ENCODE measurements at places on chromosomes 6 and 20. TPM values are rescaled to one million over a fixed set of nuclear protein-coding genes. Genes with fewer than 3 reads are reported as not detected.

The SGK2 gene
- 7.2 TPM for total RNA-seq

The COQ3 gene
- total RNA-seq, result 12.4 TPM

The LY86 gene
- total RNA-seq, result not detected

The ITCH gene
- 33.2 TPM for total RNA-seq

The NRN1 gene
- 0.76 TPM for total RNA-seq

The MOXD1 gene
- total RNA-seq, result 1.8 TPM

The TGM3 gene
- total RNA-seq, result not detected
